ENCODE measurements at places on chromosomes 2 and 18. TPM values are rescaled to one million over a fixed set of nuclear protein-coding genes. Genes with fewer than 3 reads are reported as not detected.

PARD3B gene
- total RNA-seq = 5.3 TPM

LAMA1 gene
- total RNA-seq = 0.38 TPM

ASB18 gene
- 2.1 TPM for total RNA-seq

MAP3K19 gene
- total RNA-seq = not detected

RPRD1A gene
- 41.5 TPM for total RNA-seq

ANKRD23 gene
- 1,017 TPM for total RNA-seq

DNAH7 gene
- total RNA-seq = 0.16 TPM

DES gene
- total RNA-seq = 14,594 TPM

TUBB8B gene
- not detected for total RNA-seq

IL36G gene
- total RNA-seq = not detected

OTOS gene
- not detected for total RNA-seq

MYL1 gene
- total RNA-seq = 4,164 TPM

ALS2 gene
- 17.2 TPM for total RNA-seq

CPO gene
- total RNA-seq = 0.63 TPM

CHPF gene
- 11.9 TPM for total RNA-seq

TM4SF20 gene
- total RNA-seq = not detected

ATP6V1B1 gene
- 0.22 TPM for total RNA-seq

CACNB4 gene
- total RNA-seq = 0.21 TPM

SOWAHC gene
- total RNA-seq = 0.75 TPM

SIGLEC15 gene
- not detected for total RNA-seq

ADD2 gene
- 0.86 TPM for total RNA-seq

GREB1L gene
- total RNA-seq = 7.8 TPM

BMP10 gene
- total RNA-seq = 0.27 TPM

TRPM8 gene
- not detected for total RNA-seq

PLA2R1 gene
- total RNA-seq = 0.64 TPM

COL3A1 gene
- total RNA-seq = 71.7 TPM

CTDSP1 gene
- 61.9 TPM for total RNA-seq

CNGA3 gene
- not detected for total RNA-seq

HTR2B gene
- total RNA-seq = not detected

GRP gene
- total RNA-seq = not detected

TFPI gene
- total RNA-seq = 24.1 TPM

CFAP53 gene
- total RNA-seq = 1.6 TPM

INO80B gene
- 25.4 TPM for total RNA-seq

LOXHD1 gene
- 0.13 TPM for total RNA-seq

RND3 gene
- total RNA-seq = 8.8 TPM

SMPD4 gene
- total RNA-seq = 25.1 TPM

UGT1A3 gene
- total RNA-seq = not detected

SIX3 gene
- not detected for total RNA-seq

UGT1A6 gene
- total RNA-seq = not detected

MOCOS gene
- total RNA-seq = 0.30 TPM

CMPK2 gene
- 3.4 TPM for total RNA-seq

THSD7B gene
- total RNA-seq = 0.28 TPM

DSG4 gene
- not detected for total RNA-seq

CTLA4 gene
- total RNA-seq = not detected

CHRNG gene
- 6.9 TPM for total RNA-seq

KRTCAP3 gene
- not detected for total RNA-seq

REG3G gene
- total RNA-seq = not detected

GPC1 gene
- total RNA-seq = 115 TPM

CDK15 gene
- 0.25 TPM for total RNA-seq

DSEL gene
- total RNA-seq = 5.0 TPM

RFTN2 gene
- total RNA-seq = 5.4 TPM

PCARE gene
- 0.39 TPM for total RNA-seq

TSPYL6 gene
- total RNA-seq = not detected

ITGB6 gene
- 12.5 TPM for total RNA-seq

TMEM198 gene
- 0.88 TPM for total RNA-seq

PPP1CB gene
- total RNA-seq = 502 TPM

All from psoas muscle (tissue), 8 donors.